ENCODE measurements at places on chromosomes 16 and 17.

DNA sequence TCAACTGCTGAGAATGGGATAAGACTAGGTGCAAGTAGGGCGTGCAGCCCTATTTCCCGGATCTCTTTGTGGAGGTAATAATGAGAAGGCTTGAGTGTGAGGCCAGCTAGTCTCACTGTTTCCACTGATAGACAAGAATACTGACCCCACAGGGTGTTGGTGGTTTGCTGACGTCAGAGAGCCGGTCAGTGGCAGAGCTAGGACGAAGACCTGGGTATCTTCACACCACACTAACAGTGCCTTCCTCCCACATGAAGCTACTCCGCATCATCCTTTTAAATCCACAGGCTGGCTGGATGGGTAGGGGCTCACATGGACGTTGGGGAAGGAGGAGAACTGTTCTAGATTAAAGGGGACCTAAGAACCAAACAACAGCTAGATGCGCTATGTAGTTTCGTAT lies 68.0 kb downstream of the ZFHX3 start:
- no peak for DNase-seq

- DNase-seq: no peak
Measured at GRCh38 chr16:2150418-2151187, 2.2 kb downstream of the RAB26 start.

DNA sequence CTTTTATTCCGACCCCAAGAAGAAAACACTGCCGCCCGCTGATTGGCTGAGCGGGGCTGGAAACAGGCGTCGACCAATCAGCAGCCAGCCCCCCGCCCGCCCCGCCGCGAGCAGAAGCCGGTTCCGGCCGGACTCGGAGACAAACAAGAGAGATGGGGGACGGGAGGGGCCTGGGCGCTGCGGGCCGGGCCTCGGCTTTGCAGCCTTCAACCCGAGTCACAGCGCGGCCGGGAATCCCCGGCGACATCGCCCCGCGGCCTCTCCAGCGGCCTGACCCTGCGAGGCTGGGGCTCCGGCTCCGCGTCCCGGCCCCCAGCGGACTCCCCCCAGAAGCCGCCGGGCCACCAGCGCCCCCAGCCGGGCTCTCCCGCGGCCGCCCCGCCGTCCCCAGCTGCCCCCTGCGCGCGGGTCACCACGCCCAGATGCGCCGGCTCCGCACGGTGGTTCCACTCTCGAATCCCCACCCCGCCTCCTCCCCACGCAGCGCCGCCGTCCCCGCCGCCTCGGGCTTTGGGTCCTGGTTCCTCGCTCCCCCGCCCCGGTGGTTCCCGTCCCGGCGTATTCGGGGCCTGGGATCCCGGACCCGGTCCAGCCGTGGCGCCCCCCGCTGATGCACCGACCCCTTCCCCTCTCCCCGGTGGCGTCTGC lies 346 bp upstream of the SLC43A2 start:
- no peak for DNase-seq

- DNase-seq: no peak
Measured at GRCh38 chr16:1357906-1358566, 6.3 kb downstream of the GNPTG start.

- DNase-seq: no peak
Measured at GRCh38 chr17:34365340-34365739, 2.3 kb upstream of the CCL1 start.

GRCh38 chr16:4944333-4945281 lies 7.7 kb upstream of the PPL start:
- DNase-seq: peak; percentile 22

Data from LNCaP clone FGC (cell line).